SK-N-SH (cell line): ENCODE measurements at places on chromosomes 2 and 18.

GRCh38 chr2:64586883-64587481 is 62.9 kb downstream of the AFTPH start:
- H3K27me3 ChIP-seq, result no peaks in the 10 kb centered on the region
- H3K4me1 ChIP-seq, result peaks cover 2% of the 10 kb centered on the region
- no peak for DNase-seq
- H3K4me3 ChIP-seq, result no peak overlapping the region

GRCh38 chr18:5298156-5298852 is 2.8 kb upstream of the ZBTB14 start:
- H3K27ac ChIP-seq, result no peak overlapping the region
- H3K36me3 ChIP-seq, result no peaks in the 10 kb centered on the region
- no peak for DNase-seq
- H3K27me3 ChIP-seq, result peaks cover 4% of the 10 kb centered on the region; the same call in 1 of the 2 replicates

DNA sequence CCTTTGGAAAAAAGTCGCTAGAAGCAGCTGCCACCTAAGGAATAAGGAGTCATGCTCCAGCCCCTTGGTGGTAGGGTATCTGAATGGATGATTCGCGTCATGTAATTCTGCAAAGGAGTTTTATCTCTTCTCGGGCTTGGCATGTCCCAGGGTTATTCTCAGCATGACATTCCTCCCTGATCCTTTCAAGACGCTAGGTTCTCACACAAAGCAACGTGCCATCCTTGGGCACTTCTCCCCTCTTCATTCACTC is 355.6 kb downstream of the MYCN start:
- no peaks in the 10 kb centered on the region for H3K36me3 ChIP-seq
- DNase-seq, result no peak
- H3K27me3 ChIP-seq, result no peaks in the 10 kb centered on the region
- H3K27ac ChIP-seq, result no peak overlapping the region
- H3K4me1 ChIP-seq, result peaks cover 20% of the 10 kb centered on the region
- no peak overlapping the region for H3K4me3 ChIP-seq

GRCh38 chr18:24491927-24492834 is 31.7 kb downstream of the HRH4 start:
- no peaks in the 10 kb centered on the region for H3K27me3 ChIP-seq
- DNase-seq, result peak; percentile 25
- H3K4me3 ChIP-seq, result no peak overlapping the region
- H3K27ac ChIP-seq, result no peak overlapping the region

DNA sequence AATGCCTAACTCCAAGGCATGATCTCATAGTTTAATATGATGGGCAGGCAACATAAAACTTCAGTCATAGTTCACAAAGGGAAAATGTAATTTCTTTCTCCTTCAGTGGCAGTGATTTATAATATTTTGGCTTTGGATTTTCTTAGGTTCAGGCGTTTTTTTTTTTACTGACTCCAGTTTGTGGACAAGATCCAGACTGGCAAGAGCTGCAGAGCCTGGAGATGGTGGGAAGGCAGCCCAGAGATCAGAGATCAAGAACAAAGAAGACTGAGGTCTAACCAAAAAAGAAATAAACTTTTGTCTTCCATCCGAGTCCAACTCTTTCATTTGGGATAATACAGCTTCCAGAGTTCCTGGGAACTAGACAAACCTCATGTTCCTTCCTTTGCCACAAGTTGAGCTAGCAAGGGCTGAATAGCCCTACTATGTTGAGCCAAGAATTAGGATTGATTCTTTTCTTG is 215.3 kb upstream of the SETBP1 start:
- no peak overlapping the region for H3K4me3 ChIP-seq
- no peak for DNase-seq
- H3K4me1 ChIP-seq, result no peaks in the 10 kb centered on the region

- peaks cover 61% of the 10 kb centered on the region for H3K4me1 ChIP-seq
- H3K27ac ChIP-seq, result peak overlapping the region; percentile 92
- H3K36me3 ChIP-seq, result no peaks in the 10 kb centered on the region
- DNase-seq, result peak; percentile 46
- H3K27me3 ChIP-seq, result no peaks in the 10 kb centered on the region
These were observed 65.7 kb downstream of the MCFD2 start for GRCh38 chr2:46849721-46850556.
